ENCODE measurements at places on chromosomes 16 and 17.

- peak; percentile 78 for DNase-seq
Measured at GRCh38 chr17:82065638-82066303, at the start of gene DUS1L. DUS1L (minus strand) TSS chr17:82065804; CDS start chr17:82065059, 745 bp downstream.

DNA sequence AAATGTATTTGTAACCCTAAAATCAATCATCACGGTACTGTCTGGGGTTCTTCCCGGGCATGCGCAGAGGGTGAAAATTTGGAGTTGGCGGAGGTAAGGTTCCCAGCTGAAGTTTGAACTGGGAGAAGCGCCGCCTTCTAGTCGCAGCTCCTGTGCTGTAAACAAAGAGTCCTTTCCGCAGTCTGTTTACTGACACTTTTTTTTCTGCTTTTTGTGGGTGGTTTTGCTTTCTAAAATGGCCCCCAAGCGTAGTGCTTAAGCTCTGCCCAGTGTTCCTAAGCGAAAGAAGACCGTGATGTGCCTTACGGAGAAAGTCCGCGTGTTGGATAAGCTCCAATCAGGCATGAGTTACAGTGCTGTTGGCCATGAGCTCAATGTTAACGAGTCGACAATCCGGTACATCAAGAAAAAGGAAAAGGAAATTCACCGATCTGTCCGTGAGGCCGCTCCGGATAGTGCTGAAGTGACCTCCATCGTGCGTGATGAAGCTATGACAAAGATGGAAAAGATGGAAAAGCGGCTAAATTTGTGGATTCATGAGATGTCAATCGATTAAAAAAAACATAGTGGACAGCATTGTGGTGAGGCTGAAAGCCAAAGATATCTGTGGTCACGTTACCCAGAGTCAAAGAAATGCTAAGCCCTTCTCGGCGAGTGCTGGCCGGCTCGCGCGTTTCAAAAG is 570 bp upstream of the CFDP1 start:
- DNase-seq = peak; percentile 92

DNA sequence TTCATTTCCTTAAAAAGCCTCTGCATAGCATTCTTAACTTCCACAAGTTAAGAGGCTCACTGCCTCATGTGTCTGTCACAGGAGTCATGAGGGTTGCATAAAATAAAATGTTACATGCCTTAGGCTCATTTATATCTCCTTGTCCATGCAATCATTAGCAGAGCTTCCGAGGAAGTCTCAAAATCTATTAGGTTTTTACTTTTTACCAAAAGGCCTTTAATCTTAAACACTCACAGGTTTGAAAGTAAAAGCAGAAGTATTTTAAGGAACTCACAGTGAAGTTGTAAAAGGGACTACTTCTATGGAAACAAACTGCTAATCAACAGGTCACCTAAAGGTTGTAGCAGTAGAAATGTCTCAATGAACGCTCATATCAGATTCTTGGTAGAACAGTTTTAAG is 5.2 kb upstream of the ATP6V0A1 start:
- DNase-seq = peak; percentile 42

GRCh38 chr17:43051969-43052368 is 26.9 kb downstream of the RND2 start:
- DNase-seq = no peak

- DNase-seq = no peak
Measured at GRCh38 chr17:19544366-19544765, 10.7 kb downstream of the SLC47A1 start.

DNA sequence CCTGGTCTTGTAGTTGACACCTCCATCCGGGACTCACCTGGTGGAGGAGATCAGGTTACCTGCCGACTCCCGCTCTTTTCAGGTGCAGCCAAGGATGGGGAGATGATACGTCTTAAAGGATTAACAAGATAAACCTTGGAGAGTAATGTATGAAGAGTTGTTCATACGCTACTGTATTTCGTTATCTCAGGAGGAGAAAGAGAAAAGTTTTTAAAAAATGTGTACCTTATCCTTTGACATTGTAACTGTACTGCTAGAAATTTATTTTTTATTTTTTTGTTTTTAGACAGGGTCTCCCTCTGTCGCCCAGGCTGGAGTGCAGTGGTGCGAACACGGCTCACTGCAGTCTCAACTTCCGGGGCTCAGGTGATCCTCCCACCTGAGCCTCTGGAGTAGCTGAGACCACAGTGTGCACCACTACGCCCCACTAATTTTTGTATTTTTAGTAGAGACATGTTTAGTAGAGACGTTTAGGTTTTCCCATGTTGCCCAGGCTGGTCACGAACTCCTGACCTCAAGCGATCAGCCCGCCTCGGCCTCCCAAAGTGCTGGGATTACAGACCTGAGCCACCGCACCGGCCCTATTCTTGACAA is 764 bp upstream of the SMURF2 start:
- DNase-seq = no peak

DNA sequence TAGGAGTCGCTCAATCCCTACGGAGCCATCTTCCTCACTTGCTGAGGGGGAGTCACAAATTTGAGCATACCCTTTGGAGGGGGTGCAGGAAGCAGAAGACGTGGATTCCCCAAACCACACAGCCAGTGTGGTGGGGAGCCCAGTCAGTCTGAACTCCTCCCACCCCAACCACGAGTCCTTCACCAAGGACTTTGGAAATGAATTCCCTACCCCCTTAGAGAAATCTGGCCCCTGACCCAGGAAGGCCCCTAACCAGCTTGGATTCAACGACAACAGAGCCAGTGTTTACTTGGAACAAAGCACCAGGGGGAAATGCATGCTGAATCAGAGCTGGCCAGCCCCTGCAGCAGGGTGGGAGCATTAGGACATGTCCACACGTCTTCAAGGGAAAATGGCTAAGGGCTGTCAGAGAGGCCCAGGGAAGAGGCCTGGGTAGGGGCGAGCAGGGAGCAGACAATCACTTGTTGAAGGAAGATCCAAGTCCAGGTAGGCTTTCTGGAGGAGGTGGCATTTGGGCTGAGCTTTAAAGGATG is 5.5 kb upstream of the TMEM92 start:
- no peak for DNase-seq

DNA sequence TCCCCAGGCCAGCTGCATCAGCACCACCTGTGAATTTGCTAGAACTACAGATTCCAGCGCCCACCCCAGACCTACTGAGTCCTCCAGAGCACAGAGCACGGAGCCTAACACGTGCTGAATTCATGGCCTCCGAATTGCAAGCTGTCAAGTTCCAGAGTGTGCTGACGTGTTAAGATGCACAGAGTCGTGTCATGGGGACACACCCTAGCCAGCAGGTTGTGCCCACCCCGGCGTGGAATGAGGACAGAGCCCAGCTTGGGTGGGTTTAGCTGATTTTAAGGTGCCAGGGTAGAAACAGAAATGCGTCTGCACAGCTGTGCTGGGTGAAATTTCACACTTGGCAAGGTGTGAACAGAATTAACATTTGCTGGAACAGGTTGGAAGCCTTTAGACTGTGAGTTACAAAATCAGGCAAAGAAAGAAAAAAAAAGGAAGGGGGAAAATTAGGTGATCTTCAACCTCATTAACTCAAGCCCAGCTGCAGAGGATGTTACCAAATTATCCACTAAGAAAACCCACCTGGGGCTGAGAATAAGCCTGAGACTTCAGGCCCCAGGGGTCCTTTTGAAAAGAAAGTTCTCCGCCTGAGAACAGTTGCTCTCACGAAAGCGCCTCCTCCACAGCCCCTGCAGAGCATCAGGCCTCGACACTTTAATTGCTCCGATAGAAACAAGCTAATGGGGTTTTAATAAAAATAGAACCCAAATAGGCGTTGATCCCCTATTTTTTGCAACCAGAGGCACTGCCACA is 27.1 kb downstream of the GINS3 start:
- DNase-seq = no peak

GRCh38 chr17:11786711-11787438 is 188.6 kb downstream of the DNAH9 start:
- no peak for DNase-seq

- peak; percentile 69 for DNase-seq
Measured at GRCh38 chr17:41784207-41784744, 2.2 kb downstream of the JUP start.

- no peak for DNase-seq
Measured at GRCh38 chr17:82941021-82942001, 101.5 kb upstream of the ZNF750 start.

- no peak for DNase-seq
Measured at GRCh38 chr16:13245713-13246377, 344.4 kb downstream of the SHISA9 start.

- DNase-seq = no peak
Measured at GRCh38 chr17:50511058-50511457, 2.8 kb downstream of the MYCBPAP start.
